H9 (cell line): ENCODE measurements at places on chromosomes 13 and 19. TPM values are rescaled to one million over a fixed set of nuclear protein-coding genes. Genes with fewer than 3 reads are reported as not detected.

DNA sequence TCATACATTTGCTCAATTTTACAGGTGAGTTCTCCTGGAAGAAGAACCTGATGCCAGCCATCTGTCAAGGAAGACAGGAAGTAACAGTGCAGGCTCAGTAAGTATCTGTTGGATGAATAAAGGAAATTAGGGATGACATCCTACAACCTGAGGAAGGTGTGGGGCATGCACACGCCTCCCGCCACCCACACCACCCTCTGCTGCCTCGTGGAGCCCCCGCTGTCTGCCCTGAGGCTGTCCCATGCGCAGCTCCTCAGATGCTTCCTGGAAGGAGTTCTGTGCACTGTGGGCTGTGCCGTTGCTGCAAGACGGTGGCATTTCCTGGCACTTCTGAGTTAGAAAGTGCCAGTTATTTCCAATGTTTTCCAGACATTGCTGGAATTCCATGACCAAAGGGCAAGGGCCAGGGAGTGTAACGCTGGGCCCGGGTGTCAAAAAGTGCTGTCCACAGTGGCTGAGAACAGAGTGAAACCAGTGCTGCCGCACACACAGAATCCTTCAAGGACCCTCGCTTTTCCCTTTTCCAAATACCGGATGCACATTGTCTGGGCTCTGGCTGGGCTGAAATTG lies 4.2 kb upstream of the TEX29 start:
- no peak for DNase-seq
- H3K4me3 ChIP-seq, result no peak overlapping the region
- no peak overlapping the region for H3K27ac ChIP-seq
- H3K27me3 ChIP-seq, result no peaks in the 10 kb centered on the region
- peaks cover 17% of the 10 kb centered on the region for H3K36me3 ChIP-seq

- no peak overlapping the region for H3K27ac ChIP-seq
- H3K27me3 ChIP-seq, result no peaks in the 10 kb centered on the region
- DNase-seq, result no peak
- H3K36me3 ChIP-seq, result no peaks in the 10 kb centered on the region
- H3K4me1 ChIP-seq, result peaks cover 4% of the 10 kb centered on the region; the same call in 1 of the 2 replicates
Measured at GRCh38 chr13:29676535-29676934, 81.0 kb upstream of the SLC7A1 start.

DNA sequence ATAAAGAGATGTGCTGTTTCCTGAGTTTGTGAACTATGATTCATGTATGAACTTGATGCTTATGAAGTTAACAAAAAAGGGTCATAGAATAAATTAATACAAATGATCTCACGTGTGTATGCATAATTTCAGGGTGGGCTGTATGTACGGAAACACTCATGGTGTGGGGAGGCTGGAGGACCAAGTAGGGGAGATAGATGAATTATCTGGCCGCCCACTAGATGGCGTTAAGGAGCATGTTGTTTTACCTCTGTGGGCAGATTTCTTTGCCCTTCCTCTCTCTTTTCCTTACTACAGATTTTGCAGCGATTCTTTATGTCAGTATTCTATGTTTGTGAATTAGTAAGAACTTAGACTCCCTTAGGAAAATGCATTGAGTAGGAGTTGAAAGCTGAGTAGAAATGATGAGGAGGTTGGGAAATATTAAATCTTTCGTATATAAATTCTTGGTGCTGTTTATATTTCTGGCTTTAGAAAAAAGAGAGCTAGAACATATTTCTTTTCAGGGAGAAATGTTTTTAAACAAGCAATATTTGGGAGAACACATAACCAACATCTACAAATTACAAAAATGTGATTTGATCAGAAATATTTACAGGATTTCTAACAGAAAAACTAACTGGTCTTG lies 47.4 kb upstream of the TMTC4 start:
- H3K27ac ChIP-seq, result no peak overlapping the region
- DNase-seq, result peak; percentile 56
- no peaks in the 10 kb centered on the region for H3K27me3 ChIP-seq
- no peaks in the 10 kb centered on the region for H3K4me1 ChIP-seq

DNA sequence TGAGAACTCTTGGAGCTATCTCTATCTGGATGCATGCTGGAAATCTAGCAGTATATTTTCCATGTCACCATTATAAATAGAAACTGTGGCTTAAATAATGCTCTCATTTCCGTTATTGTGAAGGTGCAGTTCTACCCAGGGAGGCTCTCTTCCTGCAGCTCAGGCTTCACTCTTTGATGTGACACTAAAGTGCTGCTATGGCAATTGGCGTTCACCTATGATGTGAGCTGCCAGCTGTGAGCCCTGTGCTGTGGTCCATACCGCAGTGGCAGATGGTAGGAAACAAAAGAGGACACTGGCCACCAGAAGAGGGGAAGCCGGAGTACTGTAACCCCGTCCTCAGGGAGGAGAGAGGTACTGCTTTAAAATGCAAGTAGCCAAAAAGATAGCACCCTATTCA lies 40.6 kb upstream of the ZNF681 start:
- DNase-seq, result no peak
- no peaks in the 10 kb centered on the region for H3K27me3 ChIP-seq
- H3K4me1 ChIP-seq, result no peaks in the 10 kb centered on the region
- peaks cover 7% of the 10 kb centered on the region for H3K36me3 ChIP-seq
- no peak overlapping the region for H3K4me3 ChIP-seq
- H3K27ac ChIP-seq, result no peak overlapping the region

The MBD3L3 gene
- total RNA-seq, result not detected in 2 replicates

The CYP4F2 gene
- not detected in 2 replicates for total RNA-seq
